ENCODE measurements at places on chromosomes 7 and 10. TPM values are rescaled to one million over a fixed set of nuclear protein-coding genes. Genes with fewer than 3 reads are reported as not detected.

- no peaks in the 10 kb centered on the region for H3K4me1 ChIP-seq
- peaks cover 2% of the 10 kb centered on the region for H3K27me3 ChIP-seq
- DNase-seq: no peak
- no peaks in the 10 kb centered on the region for H3K36me3 ChIP-seq
These were observed 1226.4 kb downstream of the XPNPEP1 start for GRCh38 chr10:108696792-108697477.

DNA sequence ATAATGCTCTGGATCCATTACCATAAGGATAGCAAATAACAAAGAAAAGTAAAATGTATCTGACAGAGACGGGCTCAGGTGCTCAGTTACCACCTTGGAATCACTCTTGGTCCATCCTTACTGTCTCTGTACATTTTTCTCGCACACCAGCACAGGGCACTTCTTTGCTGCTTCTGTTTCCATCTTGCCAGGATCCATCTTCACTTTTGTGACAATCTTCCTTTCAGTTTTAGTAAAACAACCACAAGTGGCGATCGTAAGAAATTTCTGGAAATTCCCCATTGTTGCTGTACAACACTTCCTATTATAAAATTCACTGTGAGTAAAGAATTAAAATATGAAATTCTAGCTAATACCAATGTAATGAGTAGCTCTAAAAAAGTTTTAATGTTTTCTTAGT is 695.5 kb downstream of the GRM8 start:
- DNase-seq: no peak
- no peaks in the 10 kb centered on the region for H3K27me3 ChIP-seq
- H3K27ac ChIP-seq: no peak overlapping the region

DNA sequence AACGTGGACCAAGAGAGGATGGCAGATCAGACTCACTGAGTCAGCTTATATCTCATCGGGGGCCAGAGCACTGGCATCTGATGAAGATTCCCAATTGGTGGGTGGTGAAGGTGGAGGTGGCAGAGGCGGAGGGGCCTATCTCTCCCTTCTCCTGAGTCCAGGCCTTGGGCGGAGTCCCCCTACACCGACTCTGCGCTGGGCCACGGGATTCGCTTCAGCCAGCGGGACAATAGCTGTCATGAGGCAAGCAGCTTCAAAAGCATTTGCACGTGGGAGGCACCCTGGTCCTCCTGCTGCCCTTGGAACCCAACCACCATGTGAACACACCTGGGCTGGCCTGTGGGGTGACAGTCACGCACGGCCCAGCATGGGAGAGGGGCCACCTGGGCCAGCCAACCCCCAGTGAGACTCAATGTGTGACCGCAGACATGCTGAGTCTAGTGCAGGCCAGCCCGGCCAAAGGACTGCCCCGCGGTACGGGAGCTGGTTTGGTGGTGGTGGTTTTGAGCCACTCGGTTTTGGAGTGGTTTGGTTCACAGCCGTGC is 466.8 kb upstream of the FOXK1 start:
- no peaks in the 10 kb centered on the region for H3K4me1 ChIP-seq
- no peak overlapping the region for H3K4me3 ChIP-seq
- H3K36me3 ChIP-seq: no peaks in the 10 kb centered on the region
- H3K27ac ChIP-seq: no peak overlapping the region
- DNase-seq: no peak
- H3K27me3 ChIP-seq: no peaks in the 10 kb centered on the region

ADAM22 gene
- 1.9 TPM for total RNA-seq

- no peak overlapping the region for H3K4me3 ChIP-seq
- H3K36me3 ChIP-seq: no peaks in the 10 kb centered on the region
- H3K27ac ChIP-seq: no peak overlapping the region
- DNase-seq: no peak
These were observed 286.4 kb upstream of the MEOX2 start for GRCh38 chr7:15972862-15973275.

EXOC6 gene
- total RNA-seq: 9.3 TPM

DNA sequence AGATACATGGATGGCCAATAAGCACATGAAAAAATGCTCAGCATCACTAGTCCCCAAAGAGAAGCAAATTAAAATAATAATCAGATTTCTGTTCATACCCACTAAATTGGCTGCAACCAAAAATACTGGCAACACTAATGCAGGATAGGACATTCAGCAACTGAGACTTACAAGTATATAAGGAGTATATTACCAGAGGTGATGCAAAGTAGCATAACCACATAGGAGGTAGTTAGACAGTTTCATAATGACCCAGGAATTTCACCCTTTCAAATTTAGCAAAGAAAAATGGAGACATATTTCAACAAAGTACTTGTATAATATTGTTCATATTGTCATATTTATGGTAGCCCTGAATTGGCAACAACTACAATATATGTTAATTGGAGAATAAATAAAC is 727.8 kb downstream of the GRID1 start:
- H3K4me1 ChIP-seq: peaks cover 15% of the 10 kb centered on the region
- no peak overlapping the region for H3K4me3 ChIP-seq
- DNase-seq: no peak
- H3K27me3 ChIP-seq: no peaks in the 10 kb centered on the region
- H3K36me3 ChIP-seq: no peaks in the 10 kb centered on the region
- H3K27ac ChIP-seq: no peak overlapping the region

DNA sequence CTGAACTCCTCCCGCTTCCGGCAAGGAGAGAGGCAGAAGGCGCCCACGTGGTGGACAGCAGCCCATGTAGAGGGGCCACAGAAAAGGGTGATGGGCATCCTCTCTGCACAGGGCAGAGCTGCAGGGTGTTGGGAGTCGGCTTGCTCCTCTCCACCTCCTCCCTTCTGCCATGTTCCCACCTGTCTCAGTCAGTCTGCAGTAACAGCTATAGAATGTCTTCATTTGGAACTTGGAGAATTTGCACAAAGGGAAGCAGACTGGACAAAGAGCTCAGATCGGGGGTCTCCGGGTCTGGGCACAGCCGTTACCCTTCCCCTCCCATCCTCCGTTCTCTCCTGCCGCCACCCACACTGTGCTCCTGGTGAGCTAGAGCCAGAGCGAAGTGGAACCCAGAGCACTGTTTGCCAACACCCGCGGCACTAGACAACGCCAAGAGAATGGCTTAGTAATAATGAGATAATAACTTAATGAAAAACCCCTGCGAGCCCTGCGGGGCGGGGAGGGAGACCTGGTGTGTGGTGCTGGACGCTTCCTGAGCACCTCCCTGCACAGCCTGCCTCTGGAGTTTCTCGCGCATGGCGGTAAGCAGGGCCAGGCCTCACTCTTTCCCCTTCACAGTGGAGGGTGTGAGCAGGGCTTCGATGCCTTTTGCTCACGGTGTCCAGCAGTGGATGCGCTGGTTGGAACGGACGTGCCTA is 254.7 kb downstream of the PAXIP1 start:
- no peaks in the 10 kb centered on the region for H3K4me1 ChIP-seq
- peaks cover 8% of the 10 kb centered on the region for H3K27me3 ChIP-seq
- H3K36me3 ChIP-seq: no peaks in the 10 kb centered on the region
- H3K4me3 ChIP-seq: no peak overlapping the region

GRCh38 chr7:140364819-140365218 is 33.5 kb downstream of the SLC37A3 start:
- H3K4me3 ChIP-seq: no peak overlapping the region
- peaks cover 22% of the 10 kb centered on the region for H3K36me3 ChIP-seq
- H3K4me1 ChIP-seq: peaks cover 7% of the 10 kb centered on the region
- no peaks in the 10 kb centered on the region for H3K27me3 ChIP-seq

DNA sequence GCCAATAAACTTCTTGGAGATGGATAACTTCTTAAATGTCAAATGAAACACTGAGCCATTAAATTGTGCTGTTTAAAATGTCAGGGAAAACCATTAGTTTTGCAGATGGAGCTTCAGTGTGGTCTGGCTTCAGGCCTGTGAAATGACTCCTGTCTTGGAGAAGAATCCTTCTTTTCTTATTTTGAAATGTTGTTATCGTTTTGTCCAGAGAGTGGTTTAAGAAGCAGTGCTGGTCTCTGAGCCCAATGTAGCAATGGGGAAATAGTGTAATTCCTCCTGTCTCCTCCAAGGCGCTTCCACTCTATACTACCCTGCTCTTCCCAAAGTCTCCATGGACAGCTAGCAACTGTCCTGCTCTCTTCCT is 177.6 kb downstream of the REEP3 start:
- no peaks in the 10 kb centered on the region for H3K36me3 ChIP-seq
- peaks cover 5% of the 10 kb centered on the region for H3K4me1 ChIP-seq

- no peaks in the 10 kb centered on the region for H3K27me3 ChIP-seq
- H3K4me3 ChIP-seq: peak overlapping the region; percentile 23
- H3K27ac ChIP-seq: no peak overlapping the region
- DNase-seq: no peak
These were observed 2.3 kb downstream of the CDCA7L start for GRCh38 chr7:21943436-21943835.

IKZF1 gene
- 226 TPM for total RNA-seq

DNA sequence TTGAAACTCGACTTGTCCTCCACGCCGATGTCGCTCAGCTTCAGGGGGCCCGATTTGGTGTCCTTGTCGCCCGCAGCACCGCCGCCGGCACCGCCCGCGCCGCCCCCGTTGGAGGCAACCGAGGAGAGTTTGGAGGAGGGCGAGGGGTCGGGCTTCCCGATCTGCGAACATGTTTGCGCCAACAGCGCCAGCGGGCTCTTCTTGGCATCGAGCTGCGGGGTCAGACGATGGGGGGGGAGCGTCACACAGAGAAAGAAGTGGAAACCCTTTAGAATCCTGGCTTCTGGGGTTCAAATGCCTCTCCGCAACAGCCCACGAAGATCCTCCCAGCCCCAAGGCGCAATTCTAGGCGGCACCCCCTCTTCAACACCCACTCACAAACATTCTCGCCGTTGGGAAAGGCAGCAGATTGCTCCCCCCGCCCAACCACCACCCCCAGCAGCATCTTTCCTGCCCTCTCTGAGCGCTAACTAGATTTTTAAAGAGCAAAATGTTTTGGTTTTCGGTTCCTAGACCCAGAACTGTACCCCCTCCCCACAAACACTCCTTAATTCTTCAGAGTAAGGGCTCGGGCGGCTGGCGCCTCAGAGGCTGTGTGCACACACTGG is 1.3 kb downstream of the ZNF503 start:
- H3K4me3 ChIP-seq: peak overlapping the region; percentile 63
- peaks cover 49% of the 10 kb centered on the region for H3K27me3 ChIP-seq
- no peak for DNase-seq
- H3K27ac ChIP-seq: no peak overlapping the region

DNA sequence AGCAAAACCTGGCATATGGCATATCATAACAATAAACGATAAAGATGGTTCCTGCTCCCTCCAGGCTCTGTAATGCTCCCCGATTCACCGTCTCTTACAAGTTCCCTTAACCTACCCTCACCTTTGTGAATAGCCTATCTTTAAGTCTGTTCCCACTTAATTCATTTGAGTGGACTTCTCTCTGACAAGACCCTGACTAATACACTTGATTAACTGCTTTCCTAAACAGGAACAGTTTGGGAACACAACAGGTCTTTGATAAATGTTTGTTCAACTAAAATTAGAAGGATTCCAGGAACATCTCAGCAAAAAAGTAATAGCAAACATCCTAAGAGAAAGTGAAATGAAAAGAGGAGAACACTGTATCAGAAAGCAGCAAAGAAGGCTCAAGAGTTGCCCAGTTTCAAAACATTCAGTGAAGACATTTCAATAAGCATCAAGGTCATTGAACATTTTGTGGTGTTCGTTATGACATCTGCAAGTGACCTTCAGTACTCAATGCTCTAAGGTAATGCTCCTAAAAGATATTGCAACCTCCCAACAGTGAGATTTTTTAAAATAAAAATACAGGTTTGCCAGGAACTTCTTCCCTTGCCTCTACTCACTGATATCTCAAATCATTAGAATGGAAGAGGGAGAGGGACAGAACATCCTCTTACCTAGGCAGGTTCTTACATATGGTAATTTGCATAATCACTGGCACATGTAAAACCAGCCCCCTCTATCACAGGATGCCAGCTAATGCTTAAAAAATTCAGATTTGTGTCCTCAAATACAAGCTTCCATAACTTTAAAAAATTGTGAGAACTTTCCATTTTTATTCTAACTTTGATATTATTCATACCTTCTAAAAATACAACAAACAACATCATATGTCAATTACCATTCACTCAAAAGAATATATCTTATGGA is 11.4 kb upstream of the ARHGAP12 start:
- no peaks in the 10 kb centered on the region for H3K36me3 ChIP-seq
- H3K27ac ChIP-seq: no peak overlapping the region
- DNase-seq: no peak
- no peak overlapping the region for H3K4me3 ChIP-seq
- peaks cover 9% of the 10 kb centered on the region for H3K4me1 ChIP-seq
- no peaks in the 10 kb centered on the region for H3K27me3 ChIP-seq

DNA sequence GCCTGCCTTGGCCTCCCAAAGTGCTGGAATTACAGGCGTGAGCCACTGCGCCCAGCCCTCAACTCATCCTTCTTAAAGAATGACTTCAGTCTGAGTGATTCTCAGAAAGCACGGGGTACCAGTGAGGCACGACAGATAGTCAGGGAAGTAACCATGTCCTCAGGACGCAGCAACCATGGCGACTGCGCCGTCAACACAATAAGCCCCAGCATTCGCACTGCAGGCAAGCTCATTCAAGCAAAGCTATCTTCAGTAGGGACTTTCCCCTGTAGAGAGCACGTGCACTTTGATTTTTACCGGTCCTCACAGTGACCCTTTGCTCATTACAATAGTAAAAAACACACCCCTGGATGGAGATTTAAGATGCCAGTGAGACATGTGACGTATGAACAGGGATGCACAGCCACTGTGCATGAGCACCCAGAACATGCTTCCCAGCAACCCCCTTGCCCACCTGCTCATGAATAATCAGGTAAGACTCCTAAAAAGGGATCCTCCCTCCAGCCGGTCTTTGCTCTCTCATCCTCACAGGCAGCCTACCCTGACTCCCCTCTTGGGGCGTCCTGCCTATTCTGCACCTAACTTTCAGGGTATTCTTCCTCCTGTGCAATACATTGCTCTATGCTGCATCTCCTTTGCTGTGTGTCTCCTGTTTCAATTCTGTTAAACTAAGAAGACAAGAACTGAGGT is 9.1 kb downstream of the WDR86 start:
- DNase-seq: no peak
- H3K4me1 ChIP-seq: no peaks in the 10 kb centered on the region
- H3K27ac ChIP-seq: no peak overlapping the region
- H3K36me3 ChIP-seq: no peaks in the 10 kb centered on the region
- H3K4me3 ChIP-seq: no peak overlapping the region

- no peaks in the 10 kb centered on the region for H3K27me3 ChIP-seq
- H3K4me3 ChIP-seq: no peak overlapping the region
- H3K27ac ChIP-seq: no peak overlapping the region
- DNase-seq: peak; percentile 7
- H3K4me1 ChIP-seq: no peaks in the 10 kb centered on the region
These were observed 30.8 kb downstream of the TM9SF3 start for GRCh38 chr10:96556003-96556402.

RASA4B gene
- 16.2 TPM for total RNA-seq

CYP3A7 gene
- not detected for total RNA-seq

LIPM gene
- total RNA-seq: not detected

GRCh38 chr7:90879924-90880323 is 283.8 kb downstream of the CDK14 start:
- no peak for DNase-seq
- no peaks in the 10 kb centered on the region for H3K4me1 ChIP-seq
- no peaks in the 10 kb centered on the region for H3K36me3 ChIP-seq
- no peak overlapping the region for H3K4me3 ChIP-seq
- no peak overlapping the region for H3K27ac ChIP-seq

GRCh38 chr10:3869036-3869435 is 84.0 kb upstream of the KLF6 start:
- H3K4me1 ChIP-seq: peaks cover 60% of the 10 kb centered on the region
- H3K27me3 ChIP-seq: no peaks in the 10 kb centered on the region
- H3K36me3 ChIP-seq: no peaks in the 10 kb centered on the region
- H3K27ac ChIP-seq: no peak overlapping the region
- no peak for DNase-seq
